Occipital lobe (tissue), 3 donors: ENCODE measurements at places on chromosomes 6 and 20. TPM values are rescaled to one million over a fixed set of nuclear protein-coding genes. Genes with fewer than 3 reads are reported as not detected.

OR2H2 gene
- not detected for total RNA-seq

PLEKHG1 gene
- total RNA-seq, result 7.3 TPM

WFDC10B gene
- not detected for total RNA-seq

MUC22 gene
- total RNA-seq, result not detected

ABRACL gene
- 57.1 TPM for total RNA-seq

NNAT gene
- total RNA-seq, result 251 TPM

PACRG gene
- 6.7 TPM for total RNA-seq

CDKAL1 gene
- 47.6 TPM for total RNA-seq

WFDC5 gene
- not detected for total RNA-seq

PGBD1 gene
- total RNA-seq, result 17.0 TPM

PTCRA gene
- total RNA-seq, result not detected

TDRD6 gene
- total RNA-seq, result 1.2 TPM

KIF25 gene
- not detected for total RNA-seq

PAK5 gene
- total RNA-seq, result 55.7 TPM

TREML1 gene
- not detected for total RNA-seq

RHAG gene
- not detected for total RNA-seq

CYP39A1 gene
- total RNA-seq, result 2.3 TPM

CDH22 gene
- 0.31 TPM for total RNA-seq

KCNQ2 gene
- 167 TPM for total RNA-seq

ZNF831 gene
- total RNA-seq, result under 0.01 TPM

LY6G5C gene
- total RNA-seq, result 3.1 TPM

OVOL2 gene
- 0.62 TPM for total RNA-seq

COL11A2 gene
- 0.94 TPM for total RNA-seq

BPIFB1 gene
- not detected for total RNA-seq

CUL7 gene
- total RNA-seq, result 12.8 TPM

F13A1 gene
- total RNA-seq, result 8.4 TPM

BFSP1 gene
- 0.31 TPM for total RNA-seq

HSPA1L gene
- total RNA-seq, result 4.4 TPM
